Body of pancreas (tissue), 4 donors: ENCODE measurements at places on chromosomes 3 and 15.

DNA sequence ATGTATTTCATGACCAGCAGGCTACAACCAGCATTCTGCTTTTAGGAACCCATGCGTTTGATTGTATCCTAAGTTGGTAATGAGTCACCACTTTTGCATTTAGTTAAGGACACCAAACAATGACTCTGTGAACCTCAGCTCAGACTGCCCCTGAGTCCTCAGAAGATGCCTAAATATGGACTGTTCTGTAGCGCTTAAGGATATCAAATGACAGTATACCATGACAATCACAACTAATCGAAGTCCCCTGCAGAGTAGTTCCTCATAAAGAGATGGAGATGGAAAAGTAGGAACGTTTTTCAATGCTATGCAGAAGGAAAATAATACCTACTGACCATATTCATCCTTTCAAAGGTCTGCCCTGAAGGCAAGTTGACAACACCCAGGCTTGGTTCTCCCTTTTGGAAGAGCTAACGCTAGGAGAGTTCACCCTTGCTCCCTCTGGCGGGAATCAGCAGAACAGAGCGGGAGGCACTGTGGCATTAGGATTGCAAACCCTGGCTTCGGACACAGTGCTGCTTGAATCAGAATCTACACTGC lies 508.6 kb downstream of the FHIT start:
- peak; percentile 7 for DNase-seq

DNA sequence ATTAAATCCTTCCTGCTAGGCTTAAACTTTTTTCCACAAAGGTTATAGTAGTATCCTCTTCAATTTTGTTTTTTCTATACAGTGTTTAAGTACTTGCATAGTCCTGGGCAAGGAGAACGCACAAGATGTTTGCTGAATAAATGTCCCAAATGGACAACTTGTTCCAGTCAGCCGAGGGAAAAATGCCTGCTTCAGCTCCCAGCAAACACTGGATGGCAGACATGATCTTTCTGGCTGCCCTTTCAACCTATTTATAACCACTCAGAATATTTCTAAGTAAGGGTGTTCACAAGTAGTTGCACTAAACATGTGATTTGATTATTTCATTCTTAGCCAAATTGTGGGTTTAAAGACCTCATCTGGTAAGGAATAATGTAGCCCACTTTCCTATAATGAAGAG lies 29.8 kb downstream of the GNB4 start:
- DNase-seq: peak; percentile 9

GRCh38 chr3:76063019-76063418 lies 277.7 kb upstream of the ZNF717 start:
- no peak for DNase-seq

- DNase-seq: no peak
Observed at GRCh38 chr3:195133462-195133861, 137.5 kb downstream of the XXYLT1 start.

DNA sequence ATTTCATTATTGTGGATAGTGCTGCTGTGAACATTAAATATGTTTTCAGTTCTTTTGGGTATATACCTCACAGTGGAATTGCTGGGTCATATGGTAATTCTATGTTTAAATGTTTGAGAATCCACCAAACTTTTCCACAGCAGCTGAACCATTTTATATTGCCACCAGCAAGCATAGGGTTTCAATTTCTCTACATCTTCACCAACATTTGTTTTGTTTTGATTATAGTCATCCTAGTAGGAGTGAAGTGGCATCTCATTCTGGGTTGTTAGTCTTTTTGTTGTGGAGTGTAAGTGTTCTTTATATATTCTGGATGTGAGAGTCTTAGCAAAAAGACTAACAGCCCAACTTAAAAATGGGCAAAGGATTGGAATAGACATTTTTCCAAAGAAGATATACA lies 6.0 kb downstream of the RPUSD2 start:
- DNase-seq: no peak

DNA sequence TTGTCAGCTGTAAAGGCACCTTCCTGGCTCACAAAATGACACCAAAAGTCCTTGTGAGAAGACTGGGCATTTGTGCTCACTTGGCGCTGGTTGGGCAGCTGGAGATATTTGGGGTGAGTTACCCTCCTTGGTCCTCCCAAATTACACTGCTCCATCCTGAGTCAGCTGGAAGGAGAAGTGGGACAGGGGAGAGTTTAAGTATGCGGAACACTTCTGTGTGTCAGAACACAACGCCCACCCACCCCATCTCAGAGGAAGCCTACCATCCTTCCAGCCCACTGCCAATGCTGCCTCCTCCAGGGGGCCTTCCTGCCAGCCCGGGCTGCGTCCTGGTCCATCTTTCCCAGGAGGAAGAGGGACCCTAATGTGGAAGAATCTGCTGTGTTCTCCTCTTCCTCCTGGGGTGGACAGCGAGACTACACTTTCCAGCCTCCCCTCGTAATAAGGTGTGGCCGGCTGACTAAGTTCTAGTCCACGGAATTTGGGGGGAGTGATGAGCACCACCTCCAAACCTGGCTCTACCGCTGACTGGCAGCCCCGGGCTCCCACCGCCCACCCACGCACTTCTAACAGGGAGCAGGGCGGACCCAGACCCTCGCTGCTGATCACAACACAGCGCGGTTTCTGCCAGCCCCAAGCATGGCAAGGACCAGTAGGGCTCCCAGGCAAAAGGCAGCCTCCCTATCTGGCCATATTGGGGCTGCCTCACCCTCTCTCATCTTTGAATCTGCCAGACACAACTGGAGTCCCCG lies 265.0 kb downstream of the XXYLT1 start:
- no peak for DNase-seq
